ENCODE measurements at places on chromosomes 6 and 20.

DNA sequence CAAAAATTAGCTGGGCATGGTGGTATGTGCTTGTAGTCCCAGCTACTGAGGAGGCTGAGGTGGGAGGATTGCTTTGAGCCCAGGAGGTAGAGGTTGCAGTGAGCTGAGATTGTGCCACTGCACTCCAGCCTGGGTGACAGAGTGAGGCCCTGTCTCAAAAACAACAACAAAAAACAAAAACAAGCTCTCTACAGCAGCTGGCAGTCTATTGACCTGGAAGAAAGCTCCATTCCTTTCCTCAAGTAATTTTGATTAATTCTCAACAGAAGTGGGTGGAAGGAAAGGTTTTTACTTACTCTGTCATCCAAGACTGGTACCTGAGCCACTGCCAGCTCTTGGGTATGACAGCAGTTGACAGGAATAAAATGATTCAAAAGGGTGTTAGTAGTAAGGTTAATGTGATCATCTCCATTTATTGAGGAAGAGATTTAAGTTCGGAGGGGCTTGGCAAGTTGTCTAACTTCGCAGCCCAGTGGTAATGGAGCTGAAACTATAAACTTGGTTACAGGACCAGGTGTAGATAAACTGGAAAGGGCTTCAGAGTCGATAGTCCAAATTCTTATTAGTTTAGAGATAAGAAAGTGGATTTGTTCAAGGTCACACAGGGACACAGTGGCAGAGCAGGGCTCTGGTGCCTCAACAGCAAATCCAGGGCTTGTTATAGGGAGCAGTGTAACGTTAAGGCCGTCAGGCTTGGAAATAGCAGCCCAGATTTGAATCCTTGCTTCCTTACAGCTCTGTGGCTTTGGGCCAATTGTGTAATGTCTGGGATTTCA is 14.8 kb downstream of the SRSF3 start:
- no peak for DNase-seq
- H3K36me3 ChIP-seq: peaks cover 92% of the 10 kb centered on the region
- no peak overlapping the region for H3K4me3 ChIP-seq
- H3K27me3 ChIP-seq: no peaks in the 10 kb centered on the region

GRCh38 chr6:42698217-42698616 is 24.2 kb downstream of the PRPH2 start:
- no peak for DNase-seq
- peaks cover 6% of the 10 kb centered on the region for H3K4me1 ChIP-seq
- no peak overlapping the region for H3K4me3 ChIP-seq
- H3K27ac ChIP-seq: no peak overlapping the region
- peaks cover 3% of the 10 kb centered on the region for H3K27me3 ChIP-seq
- H3K36me3 ChIP-seq: peaks cover 8% of the 10 kb centered on the region

- no peaks in the 10 kb centered on the region for H3K36me3 ChIP-seq
- no peak overlapping the region for H3K27ac ChIP-seq
- H3K4me3 ChIP-seq: no peak overlapping the region
- H3K4me1 ChIP-seq: peaks cover 19% of the 10 kb centered on the region
- H3K27me3 ChIP-seq: peaks cover 11% of the 10 kb centered on the region
Measured at GRCh38 chr20:22863826-22864225, 171.3 kb upstream of the SSTR4 start.

DNA sequence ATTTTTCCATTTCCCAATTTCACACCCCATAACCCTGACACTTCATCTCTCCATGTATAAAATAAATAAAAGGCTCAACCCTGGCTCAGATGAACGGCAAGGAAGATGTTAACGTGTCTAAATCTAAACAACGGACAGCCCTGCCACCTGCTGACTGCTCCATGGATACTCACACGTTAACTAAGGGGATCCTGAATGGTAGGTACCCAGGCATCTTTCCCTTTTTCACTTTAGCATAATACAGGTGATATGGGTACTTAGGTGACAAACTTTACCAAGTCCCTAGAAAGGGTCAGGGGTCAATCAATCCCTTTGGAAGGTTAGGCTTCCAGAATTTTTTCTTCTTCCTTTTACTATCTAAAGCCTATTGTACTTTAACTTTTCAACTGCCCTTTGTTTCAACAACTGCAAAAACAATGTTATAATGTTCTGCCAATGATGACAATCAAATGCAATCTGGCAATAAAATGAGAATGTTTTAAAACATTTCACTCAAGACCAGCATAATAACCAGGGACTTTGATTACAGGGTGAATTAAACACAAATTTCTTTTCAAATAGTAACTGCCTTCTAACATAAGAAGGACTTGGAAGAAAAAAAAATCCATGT is 52.4 kb upstream of the IPCEF1 start:
- peaks cover 67% of the 10 kb centered on the region for H3K36me3 ChIP-seq
- DNase-seq: no peak
- H3K4me1 ChIP-seq: peaks cover 27% of the 10 kb centered on the region
- H3K27me3 ChIP-seq: no peaks in the 10 kb centered on the region
- H3K4me3 ChIP-seq: no peak overlapping the region
- no peak overlapping the region for H3K27ac ChIP-seq

GRCh38 chr20:6852478-6852877 is 85.0 kb downstream of the BMP2 start:
- peaks cover 39% of the 10 kb centered on the region for H3K4me1 ChIP-seq
- no peak overlapping the region for H3K4me3 ChIP-seq
- no peak overlapping the region for H3K27ac ChIP-seq
- H3K36me3 ChIP-seq: no peaks in the 10 kb centered on the region

DNA sequence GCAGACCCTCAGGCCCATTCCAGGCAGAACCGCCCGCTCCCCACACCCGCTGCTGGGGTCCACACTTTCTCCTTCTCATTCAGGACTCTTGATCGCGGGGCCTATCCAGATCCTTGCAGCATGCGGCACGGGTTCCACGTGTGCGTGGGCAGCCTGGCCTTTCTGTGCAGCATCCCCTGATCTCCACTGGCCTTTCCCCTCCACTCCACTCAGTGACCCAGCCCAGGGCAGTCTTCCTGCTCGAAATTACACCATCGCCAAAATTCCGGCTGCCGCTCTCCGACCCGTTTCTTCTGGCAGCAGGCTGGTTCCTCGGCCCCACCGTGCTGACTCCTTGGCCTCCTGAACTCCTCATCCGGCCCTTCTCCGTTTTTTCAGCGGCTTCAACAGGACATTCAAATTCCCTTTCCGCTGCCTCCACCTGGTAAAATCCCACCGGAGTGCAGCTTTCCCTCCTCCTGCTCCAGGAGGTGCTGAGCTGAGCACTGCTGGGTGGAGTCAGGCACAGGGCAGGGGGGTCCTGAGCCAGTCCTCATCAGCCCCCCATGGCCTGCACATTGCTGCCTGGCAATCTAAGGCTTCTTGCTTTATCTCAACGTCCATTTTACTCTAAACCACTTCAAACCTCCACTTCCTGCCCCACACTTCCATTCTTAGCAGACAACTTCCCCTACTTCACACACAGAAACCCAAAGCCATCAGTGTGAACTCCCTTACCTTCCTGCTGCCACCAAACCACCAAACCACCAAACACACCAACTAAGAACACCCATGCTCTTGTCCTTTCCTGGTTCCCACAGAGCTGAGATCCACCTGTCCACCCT is 9.0 kb downstream of the SFT2D1 start:
- no peak for DNase-seq
- H3K27me3 ChIP-seq: no peaks in the 10 kb centered on the region

DNA sequence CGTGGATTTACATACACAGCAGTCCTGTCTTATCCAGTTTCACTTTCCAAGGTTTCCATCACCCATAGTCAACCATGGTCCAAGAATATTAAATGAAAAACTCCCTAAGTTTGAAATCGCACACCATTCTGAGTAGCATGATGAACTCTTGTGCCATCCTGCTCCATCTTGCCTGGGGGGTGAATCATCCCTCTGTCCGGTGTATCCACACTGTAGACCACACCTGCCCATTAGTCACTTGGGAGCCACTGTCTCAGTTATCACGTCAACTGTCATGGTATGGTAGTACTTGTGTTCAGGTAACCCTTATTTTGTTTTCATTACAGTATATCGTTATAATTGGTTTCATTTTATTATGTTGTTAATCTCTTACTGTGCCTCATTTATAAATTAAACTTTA is 38.5 kb downstream of the PTGIS start:
- H3K4me1 ChIP-seq: no peaks in the 10 kb centered on the region
- no peak overlapping the region for H3K4me3 ChIP-seq
- DNase-seq: no peak
- peaks cover 35% of the 10 kb centered on the region for H3K36me3 ChIP-seq

All from nephron progenitor cell (in vitro differentiated cells).